ENCODE measurements at places on chromosomes 4 and X.

- no peak for DNase-seq
Measured at GRCh38 chr4:177975315-177975987, 533.2 kb upstream of the AGA start.

GRCh38 chr4:56743550-56743949 lies 62.5 kb upstream of the HOPX start:
- DNase-seq = no peak

- DNase-seq = no peak
Measured at GRCh38 chr4:168480931-168481611, 779 bp upstream of the DDX60L start.

DNA sequence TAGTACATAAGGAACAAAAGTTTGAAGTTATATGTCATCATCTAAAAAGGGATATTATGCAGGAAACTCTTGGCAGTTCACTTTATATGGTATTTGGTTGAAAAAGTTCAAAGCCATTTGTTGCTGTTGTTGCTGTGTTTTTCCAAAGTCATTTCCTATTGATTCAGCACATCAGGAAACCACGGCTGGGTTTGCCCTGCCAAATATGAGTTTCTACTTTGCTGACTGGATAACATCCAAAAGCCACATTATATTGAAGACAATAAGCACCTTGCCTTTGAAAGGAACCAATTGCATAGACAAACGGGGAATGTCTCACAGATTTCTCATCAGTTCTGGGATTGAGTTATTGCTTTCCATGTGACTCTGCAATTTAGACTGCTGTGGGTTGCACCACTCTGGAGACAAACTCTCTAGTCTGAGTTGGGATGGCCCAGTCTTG lies 206.1 kb downstream of the SLC39A8 start:
- DNase-seq = no peak

DNA sequence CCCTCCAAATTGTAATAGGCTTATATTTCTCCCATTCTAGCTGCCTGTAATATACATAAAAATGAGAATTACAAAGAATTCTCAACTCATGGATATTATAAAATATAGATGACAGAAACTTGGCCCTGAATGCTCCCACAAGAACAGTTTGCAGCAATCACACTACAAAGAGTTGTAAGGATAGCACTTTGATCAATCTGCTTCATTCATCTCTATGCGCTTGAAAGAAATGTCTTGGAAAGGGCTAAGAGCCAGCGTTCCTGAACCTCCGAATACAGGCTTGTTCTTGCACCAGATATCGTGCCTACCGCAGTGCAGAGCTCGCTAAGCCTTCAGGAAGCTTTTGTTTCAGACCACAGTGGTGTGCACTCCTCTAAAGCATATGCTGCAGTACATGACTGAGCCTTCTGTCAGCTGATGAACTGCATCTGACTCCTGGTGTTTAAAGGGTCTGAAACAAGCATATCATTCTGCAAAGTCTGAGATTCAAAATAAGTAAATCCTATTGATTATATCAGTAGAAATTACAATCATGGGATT lies 417.6 kb upstream of the ZFP42 start:
- no peak for DNase-seq

GRCh38 chr4:137946453-137947174 lies 295.5 kb downstream of the SLC7A11 start:
- no peak for DNase-seq

DNA sequence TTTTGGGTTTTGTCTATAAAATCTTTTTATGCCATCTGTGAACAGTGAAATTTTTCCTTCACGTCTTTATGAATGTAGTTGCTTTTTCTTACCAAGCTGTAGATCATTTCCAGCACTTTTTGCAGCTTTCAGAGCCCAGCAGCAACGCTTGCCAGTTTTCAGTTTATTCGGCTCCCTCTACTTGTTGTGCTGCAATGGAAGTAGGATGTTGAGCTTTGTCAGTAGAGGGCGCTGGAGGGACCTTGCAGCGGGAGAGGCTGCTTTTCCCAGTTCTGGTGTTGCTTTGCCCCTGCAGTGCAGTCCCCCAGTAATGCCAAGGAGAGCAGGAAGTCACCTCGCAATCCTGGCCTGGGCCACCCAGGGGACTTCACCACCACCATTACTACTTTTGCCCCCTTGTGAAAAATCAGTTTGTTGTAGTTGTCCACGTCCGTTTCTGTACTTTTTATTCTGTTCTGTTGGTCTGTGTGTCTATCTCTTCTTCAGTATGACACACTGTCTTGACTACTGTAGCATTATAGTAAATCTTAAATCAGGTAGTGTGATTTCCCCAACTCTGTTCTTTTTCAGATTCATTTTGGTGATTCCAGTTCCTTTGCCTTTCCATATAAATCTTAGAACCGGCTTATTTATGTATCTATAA lies 21.8 kb downstream of the CMC4 start:
- DNase-seq = no peak

DNA sequence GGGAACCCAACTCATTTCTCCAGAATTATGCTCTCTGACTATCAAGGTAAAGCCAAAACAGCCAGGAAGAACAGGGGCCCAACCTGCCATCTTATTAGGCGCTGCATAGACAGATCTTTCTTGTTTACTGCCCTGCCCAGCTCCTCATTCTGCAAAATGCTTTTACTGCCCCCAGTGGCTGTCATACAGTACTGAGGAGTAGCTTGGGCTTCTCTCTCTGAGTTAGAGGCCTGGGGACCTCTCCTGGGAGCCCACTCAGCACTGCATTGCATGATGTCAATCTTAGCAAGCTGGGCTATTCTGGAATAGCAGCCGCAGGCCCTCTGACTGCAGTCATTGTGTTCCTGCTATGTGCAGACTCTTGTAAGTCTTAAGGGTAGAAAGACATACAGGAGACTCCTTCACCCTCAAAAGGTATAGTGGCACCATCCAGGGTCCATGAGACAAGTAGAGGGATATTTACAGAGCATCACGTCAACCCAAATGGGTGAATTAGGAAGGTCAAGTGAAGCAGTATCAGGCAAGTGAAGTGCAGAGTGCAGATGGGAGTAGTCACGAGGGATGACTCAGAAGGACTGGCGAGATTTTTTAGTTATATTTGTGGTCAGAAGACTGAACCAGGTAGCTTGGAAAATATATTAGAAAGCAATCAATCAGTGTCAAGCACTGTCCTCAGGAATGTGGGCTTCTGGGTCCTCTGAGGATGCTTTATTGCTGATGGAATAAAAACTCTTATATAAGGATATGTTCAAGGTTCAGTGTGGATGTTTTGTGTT lies 294.1 kb upstream of the SFRP2 start:
- no peak for DNase-seq

- DNase-seq = no peak
Measured at GRCh38 chr4:17981063-17981462, 40.5 kb downstream of the LCORL start.

- no peak for DNase-seq
Measured at GRCh38 chr4:168380290-168380689, 61.7 kb upstream of the DDX60 start.

GRCh38 chrX:28854637-28855036 lies 267.4 kb downstream of the IL1RAPL1 start:
- no peak for DNase-seq

- DNase-seq = no peak
Measured at GRCh38 chrX:41064018-41064417, 21.2 kb upstream of the USP9X start.

DNA sequence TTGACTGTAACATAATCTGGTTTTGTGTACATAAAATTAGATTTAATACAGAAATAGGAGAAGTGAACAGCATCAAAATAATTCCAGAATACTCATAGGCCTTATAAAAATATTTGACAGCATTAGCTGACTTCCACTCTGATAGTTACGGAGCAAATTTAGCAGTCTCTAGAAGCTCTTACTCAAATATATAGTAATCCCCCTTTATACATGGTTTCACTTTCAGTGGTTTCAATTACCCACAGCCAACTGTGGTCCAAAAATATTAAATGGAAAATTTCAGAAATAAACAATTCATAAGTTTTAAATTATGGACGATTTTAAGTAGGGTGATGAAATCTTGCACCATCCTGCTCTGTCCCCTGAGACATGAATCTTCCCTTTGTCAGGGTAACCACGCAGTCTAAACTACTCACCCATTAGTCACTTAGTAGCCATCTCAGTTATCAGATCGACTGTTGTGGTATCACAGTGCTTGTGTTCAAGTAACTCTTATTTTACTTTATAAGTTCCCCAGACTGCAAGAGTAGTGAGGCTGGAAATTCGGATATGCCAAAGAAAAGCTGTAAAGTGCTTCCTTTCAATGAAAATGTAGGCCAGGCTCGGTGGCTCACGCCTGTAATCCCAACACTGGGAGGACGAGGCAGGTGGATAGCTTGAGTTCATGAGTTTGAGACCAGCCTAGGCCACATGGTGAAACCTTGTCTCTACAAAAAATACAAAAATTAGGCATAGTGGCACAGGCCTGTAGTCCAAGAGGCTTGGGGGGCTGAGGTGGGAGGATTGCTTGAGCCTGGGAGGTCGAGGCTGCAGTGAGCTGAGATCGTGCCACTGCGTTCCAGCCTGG lies 17.2 kb upstream of the RTL9 start:
- DNase-seq = no peak

GRCh38 chr4:77159806-77160205 lies 2.8 kb downstream of the CCNG2 start:
- no peak for DNase-seq

DNA sequence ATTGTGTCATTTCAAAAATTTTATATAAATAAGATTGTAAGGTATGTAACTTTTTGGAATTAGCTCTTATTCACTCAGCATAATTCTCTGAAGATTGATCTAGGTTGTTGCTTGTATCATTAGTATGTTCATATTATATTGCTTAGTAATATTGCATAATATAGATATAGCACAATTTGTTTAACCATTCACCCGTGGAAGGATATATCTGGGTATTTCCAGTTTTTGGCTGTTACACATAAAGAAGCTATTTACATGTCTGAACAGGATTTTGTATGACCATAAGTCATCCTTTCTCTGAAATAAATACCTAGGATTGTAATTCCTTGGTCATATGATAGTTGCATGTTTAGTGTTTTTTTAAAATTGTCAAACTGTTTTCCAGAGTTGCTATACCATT lies 82.5 kb downstream of the CPEB2 start:
- no peak for DNase-seq

GRCh38 chr4:139762720-139763119 lies 97.1 kb downstream of the MGST2 start:
- no peak for DNase-seq

DNA sequence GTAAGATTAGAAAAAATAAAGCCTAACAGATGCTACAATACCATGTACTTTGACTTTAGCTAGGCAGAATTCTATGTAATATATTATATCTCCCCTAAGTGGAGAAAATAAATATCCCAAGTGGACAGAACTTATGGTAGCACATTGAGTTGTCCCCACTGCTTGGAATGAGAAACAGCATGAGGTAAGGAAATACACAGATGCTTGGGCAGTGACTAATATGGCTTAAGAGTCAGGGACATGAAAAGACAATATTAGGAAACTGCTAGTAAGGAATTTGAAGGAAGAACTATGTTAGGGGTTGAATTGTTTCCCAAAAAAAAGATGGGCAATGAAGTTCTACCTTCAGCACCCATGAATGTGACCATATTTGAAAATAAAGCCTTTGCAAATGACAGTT lies 2265.1 kb downstream of the PCDH7 start:
- DNase-seq = no peak

DNA sequence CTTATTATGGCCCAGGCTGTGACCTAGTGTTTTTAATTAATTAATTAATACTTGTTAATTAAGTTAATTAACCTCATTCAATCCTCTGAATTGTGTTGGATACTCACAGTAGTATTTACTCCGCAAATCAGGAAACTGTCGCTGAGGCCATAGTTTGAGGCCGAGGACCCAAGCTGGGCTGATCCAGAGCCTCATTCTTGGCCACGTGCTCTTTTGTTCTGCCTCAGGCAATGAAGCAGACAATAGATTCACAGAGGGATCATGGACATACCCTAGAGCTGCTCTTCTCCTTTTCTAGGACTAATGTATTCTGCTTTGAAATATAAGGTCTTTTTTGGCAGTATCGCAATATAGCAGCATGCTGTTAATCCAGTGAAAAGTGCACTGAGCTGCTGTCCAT lies 24.0 kb upstream of the SNCA start:
- no peak for DNase-seq

DNA sequence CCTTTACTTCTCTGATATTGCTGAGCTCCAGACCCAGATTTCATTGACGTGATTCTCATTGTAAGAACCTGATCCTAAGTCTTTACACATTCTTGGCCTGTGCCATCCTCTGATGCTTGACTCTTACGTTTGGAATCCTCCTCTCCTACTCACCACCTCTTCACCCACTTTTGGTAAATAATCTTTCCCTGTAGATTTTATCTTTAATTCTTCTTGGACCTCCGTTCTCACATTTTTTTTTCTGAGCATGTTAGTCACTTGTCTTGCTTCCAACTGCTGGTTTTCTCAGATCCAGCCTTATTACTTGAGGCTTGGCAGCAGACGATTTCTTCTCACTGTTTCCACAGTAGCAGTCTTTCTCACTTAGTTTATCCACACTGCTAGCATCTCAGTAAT lies 12.4 kb upstream of the SH3RF1 start:
- no peak for DNase-seq

DNA sequence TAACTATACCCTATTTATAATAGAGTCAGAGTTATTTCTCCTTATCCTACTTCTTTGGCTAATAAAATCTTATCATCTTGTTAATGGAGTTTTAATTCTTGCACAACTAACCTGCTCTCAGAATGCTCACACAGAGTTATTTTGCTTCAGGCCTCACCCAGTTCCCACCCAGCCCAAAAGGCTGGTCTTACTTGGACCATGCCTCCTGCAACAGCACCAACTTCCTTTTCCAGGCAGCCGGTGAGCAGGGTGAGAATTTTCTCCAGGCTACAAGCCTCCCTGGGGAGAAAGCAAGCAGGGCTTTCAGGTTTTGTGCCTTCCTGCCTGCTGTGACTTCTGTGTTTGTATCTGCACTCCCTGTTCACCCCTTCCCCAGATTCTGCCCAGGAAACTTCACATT lies 29.1 kb upstream of the BANK1 start:
- no peak for DNase-seq

DNA sequence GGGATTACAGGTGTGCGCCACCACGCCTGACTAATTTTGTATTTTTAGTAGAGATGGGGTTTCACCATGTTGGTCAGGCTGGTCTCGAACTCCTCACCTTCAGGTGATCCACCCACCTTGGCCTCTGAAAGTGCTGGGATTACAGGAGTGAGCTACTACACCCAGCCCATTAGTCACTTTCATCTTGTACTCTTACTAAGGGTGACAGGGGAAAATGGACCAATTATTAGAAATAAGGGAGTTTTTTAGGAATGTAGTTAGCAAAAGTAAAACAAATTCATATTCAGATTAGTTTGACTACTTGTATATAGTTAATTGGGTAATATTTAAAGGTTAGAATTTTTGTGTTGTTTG lies 26.1 kb downstream of the SMARCA5 start:
- no peak for DNase-seq

DNA sequence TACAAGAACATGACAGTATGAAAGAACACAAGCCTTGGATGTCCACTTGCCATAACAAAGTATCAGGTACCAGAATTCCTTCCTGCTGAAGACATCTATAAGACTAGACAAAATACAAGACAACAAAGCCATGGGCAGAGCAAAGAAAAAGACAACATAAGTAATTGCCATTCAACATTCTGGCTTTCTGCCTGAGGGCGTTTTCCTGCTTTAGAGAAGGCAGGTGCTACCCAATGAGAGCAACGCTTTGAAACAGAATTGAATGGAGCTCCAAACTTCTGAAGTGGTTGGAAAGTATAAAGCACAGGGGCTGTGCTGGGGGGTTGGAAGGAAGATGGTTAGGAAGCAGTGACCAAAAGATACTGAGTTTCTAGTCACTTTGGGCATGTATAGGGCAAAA lies 30.1 kb downstream of the PDE5A start:
- DNase-seq = no peak
